Gastroesophageal sphincter (tissue), 4 donors: ENCODE measurements at places on chromosomes 1 and 21. TPM values are rescaled to one million over a fixed set of nuclear protein-coding genes. Genes with fewer than 3 reads are reported as not detected.

- no peak for ATAC-seq
Observed at GRCh38 chr1:59768792-59769735, 45.7 kb upstream of the HOOK1 start.

AMY1A gene
- not detected for total RNA-seq

NHLH1 gene
- not detected for total RNA-seq

SPSB1 gene
- total RNA-seq = 104 TPM

- no peak for ATAC-seq
Observed at GRCh38 chr1:57887964-57888491, 464.2 kb upstream of the DAB1 start.

GRCh38 chr21:40680311-40680710 lies 166.6 kb downstream of the DSCAM start:
- ATAC-seq = no peak
